ENCODE measurements at places on chromosomes 2 and 18. TPM values are rescaled to one million over a fixed set of nuclear protein-coding genes. Genes with fewer than 3 reads are reported as not detected.

- DNase-seq = no peak
Measured at GRCh38 chr2:22822835-22823234, 562.1 kb upstream of the KLHL29 start.

The IL1B gene
- total RNA-seq = 1.1 TPM

DNA sequence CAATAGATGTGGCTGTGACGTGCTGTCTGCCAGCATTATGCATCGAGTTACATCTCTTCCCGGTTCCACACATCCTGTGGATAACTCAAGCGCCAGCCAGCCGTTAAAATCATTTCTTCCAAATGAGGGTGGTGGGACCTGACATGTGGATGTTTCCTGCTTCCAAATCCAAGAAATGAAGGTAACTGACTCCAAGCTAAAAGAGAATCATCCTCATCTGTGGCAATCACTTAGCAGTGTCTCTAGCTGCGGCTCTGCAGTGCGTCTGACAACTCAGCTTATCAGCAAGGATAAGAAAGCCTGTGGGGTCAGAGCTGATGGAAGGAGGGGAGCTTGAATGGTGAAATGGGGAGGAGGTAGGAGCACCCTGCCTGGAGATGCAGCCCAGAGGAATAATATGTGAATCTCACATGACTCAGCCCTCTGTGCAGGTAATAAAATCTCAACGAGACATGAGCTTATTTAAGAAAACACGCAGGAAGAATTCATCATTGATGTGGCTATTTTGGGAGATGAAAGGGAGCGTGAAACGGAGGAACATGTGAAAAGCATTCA, 382.2 kb upstream of the TRIB2 start:
- no peak for DNase-seq

DNA sequence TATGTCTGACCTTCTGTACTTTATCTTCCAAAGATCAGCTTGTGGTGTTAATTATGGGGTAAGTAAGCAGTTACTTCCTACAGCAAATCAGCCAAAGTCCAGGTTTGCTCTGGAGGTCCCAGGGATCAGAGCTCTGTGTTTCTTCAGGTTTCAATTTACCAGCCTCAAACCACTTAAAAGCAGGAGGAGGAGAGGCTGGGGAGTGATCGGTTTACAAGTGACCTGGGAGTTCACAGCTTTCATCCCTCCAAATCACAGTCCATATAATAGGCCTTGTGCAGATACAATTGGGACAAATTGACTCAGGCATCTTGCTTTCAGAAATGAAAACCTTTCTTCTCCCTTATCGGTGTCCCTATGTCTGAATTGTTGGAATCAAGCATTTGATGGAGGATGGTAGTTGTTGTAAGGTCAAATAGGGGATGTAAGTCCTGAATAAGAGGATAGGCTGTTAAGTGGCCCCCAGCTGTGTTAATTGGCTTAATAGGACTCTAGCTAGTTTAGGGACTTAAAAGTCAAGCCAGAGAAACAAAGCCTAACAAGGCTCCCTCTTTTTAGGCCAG, 188.0 kb upstream of the NT5C1B start:
- no peak for DNase-seq

GRCh38 chr2:107825206-107825563, 1.5 kb upstream of the RGPD4 start:
- no peak for DNase-seq

The CNDP1 gene
- 0.34 TPM for total RNA-seq

GRCh38 chr18:74172697-74173433, 24.5 kb downstream of the TIMM21 start:
- DNase-seq = no peak

DNA sequence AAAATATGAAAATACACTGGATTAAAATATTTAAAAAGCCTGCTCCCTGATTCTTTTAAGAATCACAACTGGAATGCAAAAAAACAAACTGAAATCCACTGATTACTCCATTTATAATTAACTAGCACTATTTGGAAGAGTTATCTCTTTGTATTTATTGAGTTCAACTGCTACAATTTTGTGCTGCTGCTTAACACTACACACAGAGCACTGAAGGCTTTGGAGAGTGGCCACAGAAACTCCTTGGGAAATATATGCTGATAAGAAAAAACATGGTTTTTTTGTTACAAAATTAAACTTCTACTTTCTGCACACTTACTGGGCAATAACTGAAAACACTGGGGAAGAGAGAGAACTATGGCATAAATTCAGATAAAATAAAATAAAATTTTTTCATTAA, 19.8 kb upstream of the BZW1 start:
- DNase-seq = no peak

DNA sequence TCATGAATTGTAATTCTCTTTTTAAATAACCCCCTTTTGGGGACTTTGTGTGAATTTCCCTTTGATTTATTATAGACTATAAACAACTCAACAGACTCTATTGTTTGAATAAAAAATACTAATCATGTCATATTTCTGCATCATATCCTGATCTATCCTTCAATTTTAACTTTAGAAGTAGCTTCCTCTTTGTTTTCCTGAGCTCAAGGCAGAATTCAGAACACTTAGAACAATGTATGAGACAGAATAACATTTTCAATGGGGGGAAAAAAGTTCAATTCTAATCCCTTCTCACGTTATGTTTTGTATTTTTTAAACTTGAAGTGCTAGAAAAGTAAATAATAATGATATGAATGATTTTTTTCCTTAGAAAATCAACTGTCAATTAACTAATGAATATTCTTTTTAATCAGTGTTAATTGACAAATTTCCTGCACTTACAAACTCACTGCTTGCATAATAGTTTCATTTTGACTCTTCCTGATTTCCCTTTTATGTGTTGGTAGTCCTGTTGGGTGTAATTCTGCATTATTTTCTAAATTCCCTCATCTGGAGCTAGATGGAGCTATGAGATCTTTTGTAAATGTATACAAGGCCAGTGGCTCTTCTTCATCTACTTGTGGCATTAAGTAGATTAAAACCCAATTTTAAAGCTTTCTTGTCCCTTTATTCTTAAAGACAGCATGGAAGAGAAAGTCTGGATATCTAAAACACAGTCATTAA, 326.1 kb downstream of the PARD3B start:
- no peak for DNase-seq

The KANSL3 gene
- total RNA-seq = 65.0 TPM

The UGT1A4 gene
- total RNA-seq = not detected

GRCh38 chr2:30653847-30654246, 153.4 kb downstream of the CAPN13 start:
- DNase-seq = no peak

DNA sequence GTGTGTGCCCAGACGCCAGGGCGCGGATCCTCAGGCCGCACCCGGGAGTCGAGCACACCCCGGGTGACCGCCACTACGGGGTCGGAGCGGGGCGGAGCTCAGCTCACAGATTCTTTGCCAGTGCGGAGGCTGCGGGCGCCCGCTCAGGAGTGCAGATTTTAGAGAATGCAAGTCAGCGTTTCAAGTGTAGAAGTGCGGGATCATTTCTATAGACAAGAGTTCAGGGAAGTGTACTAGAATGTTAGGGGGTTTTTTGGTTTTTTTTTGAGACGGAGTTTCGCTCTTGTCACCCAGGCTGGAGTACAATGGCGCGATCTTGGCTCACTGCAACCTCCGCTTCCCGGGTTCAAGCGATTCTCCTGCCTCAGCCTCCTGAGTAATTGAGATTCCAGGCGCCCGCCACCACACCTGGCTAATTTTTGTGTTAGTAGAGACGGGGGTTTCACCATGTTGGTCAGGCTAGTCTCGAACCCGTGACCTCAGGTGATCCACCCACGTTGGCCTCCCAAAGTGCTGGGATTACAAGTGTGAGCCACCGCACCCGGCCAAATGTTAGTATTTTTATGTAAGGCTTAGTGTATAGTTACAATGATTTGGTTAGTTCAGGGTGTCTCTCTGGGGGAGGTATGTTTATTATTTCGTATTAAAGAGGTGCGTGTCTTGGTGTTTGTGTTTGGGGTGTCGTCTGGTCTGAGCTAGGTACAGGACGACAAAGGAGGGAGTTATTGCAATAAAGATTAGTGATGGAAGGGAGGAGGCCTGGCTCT, 619 bp upstream of the FAM168B start:
- peak; percentile 10 for DNase-seq

The ABCB11 gene
- not detected for total RNA-seq

DNA sequence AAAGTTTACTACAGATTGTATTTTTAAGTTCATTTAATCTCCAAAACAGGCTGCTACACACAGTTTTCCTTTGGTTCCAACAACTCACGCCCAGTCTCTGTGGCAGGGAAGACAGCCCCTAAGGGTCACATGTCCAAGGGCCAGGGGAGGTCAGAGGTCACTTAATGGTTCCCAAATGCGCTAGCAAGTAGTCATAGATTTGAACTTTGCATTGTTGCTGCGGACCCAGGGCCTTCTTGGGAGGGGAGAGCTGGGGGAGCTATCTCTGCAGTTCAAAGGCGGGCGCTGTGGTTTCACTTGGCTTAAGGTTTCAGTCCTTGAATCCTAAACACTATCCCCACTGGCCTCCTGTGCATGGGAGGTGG, 74.8 kb upstream of the ZNF532 start:
- DNase-seq = no peak

GRCh38 chr2:239716536-239717318, 308.4 kb downstream of the NDUFA10 start:
- DNase-seq = no peak

- DNase-seq = no peak
Measured at GRCh38 chr2:216362730-216363129, 9.6 kb downstream of the MARCHF4 start.

The PRKRA gene
- total RNA-seq = 79.7 TPM

DNA sequence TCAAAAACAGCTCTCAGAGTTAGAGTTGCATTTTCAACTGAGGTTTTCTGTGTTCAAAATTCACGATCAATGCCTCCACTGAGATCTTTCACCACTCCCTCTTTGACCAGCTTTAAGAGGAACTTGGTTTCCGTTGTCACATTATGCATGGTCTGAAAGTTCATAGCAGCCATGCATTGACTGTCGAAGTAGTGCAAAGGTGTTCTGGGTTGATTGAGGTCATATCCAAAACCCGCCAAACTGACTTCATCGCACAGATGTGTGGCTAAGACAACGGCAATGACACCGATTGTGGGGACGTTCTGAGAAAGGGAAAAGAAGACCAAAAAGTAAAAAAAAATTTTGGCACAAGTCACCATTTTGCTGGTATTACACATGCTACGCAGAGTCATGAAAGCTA, 48.7 kb downstream of the ST3GAL5 start:
- DNase-seq = no peak

- DNase-seq = no peak
Measured at GRCh38 chr18:26524504-26525351, 23.6 kb downstream of the KCTD1 start.

- no peak for DNase-seq
Measured at GRCh38 chr2:162092658-162093556, 18.9 kb upstream of the DPP4 start.

DNA sequence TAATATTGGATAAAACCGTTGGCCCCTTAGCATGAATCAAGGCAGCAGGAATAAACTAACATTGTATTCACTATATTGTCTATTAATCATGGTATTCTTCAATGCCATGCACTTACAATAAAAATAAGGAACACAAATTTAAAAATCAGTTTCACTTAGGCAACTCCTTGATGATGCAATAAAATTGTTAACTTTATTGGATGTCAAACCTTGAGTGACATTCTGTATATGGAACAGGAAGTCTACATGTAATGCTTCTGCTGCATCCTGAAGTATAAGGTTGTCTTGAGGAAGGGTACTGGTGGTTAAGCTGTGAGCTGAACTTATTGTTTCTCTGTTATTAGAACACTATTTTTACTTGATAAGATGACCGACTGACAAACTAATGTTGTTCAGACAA, 605.5 kb downstream of the SATB2 start:
- DNase-seq = no peak

The IMPA2 gene
- 6.5 TPM for total RNA-seq

DNA sequence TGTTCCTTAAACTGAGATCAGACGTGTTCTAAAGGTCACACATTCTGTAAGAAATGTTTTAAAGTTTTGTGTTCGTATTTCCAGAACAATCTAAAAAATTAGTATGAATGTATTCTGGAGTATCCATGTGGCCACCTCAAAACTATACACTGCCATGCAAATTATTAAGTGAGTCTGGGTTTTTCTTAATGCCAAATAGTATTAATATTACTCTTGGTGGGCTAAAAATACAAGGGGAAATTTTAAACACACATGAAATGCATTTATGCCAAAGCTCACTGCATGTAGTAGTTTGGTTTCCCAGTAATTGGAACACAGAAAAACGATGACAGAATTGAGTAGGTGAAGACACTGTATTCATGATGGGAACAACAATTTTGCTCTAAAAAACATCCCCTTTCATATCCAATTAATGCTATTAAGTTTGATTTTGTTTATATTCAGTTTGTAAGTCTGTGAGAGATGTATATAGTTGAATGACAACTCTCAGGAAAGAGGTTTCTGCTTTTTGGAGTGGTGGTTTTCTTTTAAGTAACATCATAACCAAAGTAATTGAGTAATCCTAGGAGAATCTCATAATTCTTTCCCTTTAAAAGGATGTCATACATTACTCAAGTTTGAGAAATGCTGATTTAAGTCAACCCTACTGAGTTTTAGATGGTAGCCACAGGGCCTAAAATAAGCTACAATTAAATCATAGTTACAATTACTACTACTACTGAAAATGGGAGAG, 75.7 kb upstream of the CDCA7 start:
- DNase-seq = no peak
